GF-D8 (cell line): ENCODE measurements at places on chromosomes 5 and 9.

DNA sequence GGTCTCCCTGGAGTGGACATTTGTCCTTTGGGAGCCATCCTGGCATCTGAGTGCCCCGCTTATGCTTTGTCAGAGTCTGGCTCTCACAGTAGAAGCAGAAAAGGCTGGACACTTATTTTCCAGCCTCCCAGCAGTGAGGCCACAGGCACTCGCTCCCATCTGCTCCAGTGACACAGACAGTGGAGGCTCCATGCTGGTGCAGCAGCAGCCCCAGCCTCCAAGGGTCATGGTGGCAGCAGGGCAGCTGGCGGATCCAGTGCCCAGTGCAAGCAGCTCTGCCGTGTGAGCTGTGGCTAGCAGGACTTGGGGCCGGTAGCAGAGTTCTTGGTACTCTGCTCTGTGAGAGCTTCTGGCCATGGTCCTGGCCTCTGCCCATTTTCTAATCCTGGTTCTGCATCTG is 157.3 kb upstream of the ALDH1B1 start:
- no peak for DNase-seq

- DNase-seq: no peak
Observed at GRCh38 chr9:133953976-133954709, 38.0 kb downstream of the VAV2 start.

DNA sequence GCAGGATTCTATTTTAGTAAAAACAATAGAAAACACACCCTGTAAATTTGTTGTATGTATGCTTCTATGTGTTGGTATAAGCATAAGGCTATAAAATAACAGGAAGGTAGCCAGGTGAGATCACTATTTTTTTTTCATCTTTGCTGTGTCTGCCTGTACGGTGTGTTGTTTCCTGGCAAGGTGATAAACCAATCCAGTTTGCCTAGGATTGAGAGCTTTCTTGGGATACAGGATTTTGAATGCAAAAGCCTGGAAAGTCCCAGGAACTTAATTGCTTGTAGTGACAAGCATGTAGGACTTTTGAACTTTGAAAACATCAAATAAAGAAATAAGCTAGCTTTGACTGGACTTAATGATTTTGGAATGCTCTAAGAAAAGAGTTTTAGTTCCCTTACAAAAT is 83.3 kb upstream of the RORB start:
- DNase-seq: no peak

DNA sequence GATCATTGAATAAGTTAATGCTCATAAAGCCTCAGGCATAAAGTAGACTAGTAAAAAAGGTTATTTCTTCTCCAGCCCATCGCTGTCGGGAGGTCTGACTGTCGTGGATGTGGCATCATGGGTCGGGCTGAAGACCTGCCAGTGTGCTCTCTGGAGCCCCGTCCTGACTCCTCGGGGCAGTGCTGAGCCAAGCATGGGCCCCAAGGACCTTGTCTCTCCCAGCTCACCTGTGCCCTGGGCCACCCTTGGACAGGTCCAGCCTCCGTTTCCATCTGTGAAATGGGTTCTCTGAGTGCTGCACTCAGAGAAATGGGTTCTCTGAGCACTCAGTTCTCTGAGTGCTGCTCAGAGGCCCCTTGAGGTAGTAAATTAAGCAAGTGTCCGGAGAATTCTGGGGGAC is 269.0 kb downstream of the GADD45G start:
- no peak for DNase-seq

GRCh38 chr5:165272436-165272835 is 1767.0 kb downstream of the MAT2B start:
- no peak for DNase-seq

DNA sequence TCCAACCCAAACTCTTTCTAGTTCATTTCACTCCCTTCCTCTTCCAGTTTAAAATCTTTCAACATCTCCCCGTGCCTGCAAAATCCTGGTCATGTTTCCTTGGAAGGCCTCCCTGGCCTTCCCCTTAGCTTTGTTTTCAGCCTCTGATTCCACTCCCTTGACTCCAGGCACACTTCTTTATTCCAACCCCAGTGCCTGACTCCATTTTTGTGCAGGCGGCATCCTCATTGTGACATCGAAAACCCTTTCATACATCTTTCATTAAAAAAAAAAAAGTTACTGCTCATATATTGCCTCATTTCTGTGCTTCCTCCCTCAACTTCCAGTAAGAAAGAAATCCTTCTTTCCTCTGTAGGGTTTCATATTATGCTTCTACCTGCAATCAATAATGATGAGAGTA is 7.1 kb upstream of the TNFSF8 start:
- DNase-seq: no peak

- DNase-seq: no peak
Observed at GRCh38 chr9:123395689-123396511, 39.9 kb downstream of the CRB2 start.

DNA sequence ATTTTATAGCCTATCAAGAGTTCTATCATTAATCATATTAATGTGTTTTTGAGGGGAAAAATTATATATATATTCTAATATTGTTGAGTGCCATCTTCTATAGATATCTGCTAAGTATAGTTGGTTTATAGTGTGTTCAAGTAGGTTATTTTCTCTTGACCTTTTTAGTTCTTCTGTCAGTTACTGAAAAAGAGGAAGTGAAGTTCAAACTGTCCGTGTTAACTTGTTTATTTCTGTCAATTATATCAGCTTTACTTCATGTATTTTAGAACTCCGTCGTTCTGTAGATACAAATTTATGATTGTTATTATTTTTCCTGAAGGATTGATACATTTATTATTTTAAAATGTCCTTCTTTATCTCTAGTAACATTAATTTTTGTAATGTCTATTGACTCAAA is 1209.1 kb downstream of the CDH12 start:
- no peak for DNase-seq

- no peak for DNase-seq
Observed at GRCh38 chr9:34246453-34246852, 67.6 kb downstream of the UBAP1 start.

DNA sequence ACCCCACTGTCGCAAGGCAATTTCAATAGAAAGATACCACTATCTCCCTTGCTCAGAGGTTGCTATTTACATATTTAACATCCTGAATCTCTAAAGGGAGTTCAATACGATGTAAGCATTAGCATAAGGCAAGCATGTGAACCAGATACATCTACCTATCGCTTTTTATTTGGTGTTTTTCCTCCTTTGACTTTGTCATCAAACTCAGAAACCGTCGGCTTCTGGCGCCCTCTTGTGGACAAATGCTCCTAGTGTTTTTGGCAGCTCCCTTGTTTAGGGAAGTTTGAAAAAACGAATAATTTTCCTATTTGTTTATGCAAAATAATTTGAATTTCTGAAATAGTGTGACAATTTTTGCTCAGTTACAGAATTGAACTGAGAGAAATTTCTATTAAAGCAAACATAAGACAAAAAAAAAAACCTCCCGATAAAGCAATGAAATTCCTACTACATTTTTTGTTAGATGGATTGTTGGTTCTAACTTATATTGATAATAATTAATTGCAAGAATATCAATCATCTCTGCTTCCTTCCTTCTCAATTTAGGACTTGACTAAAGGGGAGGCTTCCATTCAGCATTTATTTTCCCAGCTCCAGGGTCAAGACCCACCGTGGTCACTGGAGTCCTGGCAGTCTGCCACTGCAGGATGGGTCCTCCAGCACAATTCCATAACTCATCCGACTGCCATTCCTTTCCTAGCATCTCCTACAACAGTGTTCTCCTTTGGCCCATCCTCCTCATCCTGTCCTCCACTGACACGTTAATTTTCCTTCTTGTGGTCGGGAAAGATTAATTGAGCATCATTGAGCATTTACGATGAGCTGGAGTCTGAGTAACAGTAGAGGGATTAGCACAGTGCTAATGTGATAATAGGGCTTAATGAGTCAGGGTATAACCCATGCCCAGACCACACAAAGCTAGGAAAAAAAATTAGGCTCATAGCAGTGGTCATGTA is 131.8 kb upstream of the CHD1 start:
- no peak for DNase-seq

- DNase-seq: no peak
Observed at GRCh38 chr5:119336845-119337580, 18.8 kb upstream of the TNFAIP8 start.

DNA sequence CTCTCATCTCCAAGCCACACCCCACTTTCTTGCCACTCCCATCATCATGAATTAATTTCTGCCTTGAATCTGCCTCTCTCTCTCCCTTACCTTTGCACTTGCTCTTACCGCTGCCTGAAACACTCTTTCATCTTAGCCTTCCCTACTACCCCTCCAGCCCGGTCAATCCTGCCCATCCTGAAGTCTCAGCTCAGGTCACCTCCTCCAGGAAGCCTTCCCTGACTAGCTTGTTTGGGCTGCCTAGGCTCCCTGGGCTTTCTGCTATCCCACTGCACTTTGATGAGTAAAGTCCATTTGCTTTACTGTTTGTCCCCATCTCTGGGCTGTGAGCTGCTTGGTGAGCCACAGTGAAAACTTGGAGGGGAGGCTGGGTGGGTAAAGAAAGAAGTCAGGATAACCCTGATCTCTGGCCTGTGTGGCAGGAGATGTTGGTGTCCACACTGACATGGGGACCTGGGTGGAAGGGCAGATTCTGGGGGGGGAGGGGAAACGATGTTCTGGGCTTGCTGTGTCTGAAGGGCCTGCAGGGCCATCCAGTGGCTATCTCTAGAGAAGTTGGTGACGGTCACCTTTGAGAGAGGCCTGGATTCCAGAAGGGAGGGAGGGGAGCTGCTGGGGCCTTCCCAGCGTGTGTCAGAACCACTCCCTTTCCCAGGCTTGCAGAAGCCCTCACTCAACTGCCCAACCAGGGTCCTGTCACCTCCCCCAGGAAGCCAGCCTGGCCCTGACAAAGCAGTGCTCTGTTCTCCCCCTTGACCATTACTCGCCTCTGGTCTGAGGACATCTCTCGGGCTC is 75.0 kb upstream of the DAB2IP start:
- DNase-seq: no peak

GRCh38 chr9:93295456-93296076 is 111.6 kb downstream of the WNK2 start:
- DNase-seq: no peak

- no peak for DNase-seq
Observed at GRCh38 chr9:80233102-80233843, 661.5 kb downstream of the TLE4 start.

GRCh38 chr5:89418407-89419085 is 535.6 kb upstream of the MEF2C start:
- no peak for DNase-seq

GRCh38 chr5:117131048-117131679 is 556.5 kb upstream of the SEMA6A start:
- DNase-seq: no peak

GRCh38 chr9:3894772-3895171 is 369.0 kb upstream of the RFX3 start:
- DNase-seq: no peak

- DNase-seq: no peak
Observed at GRCh38 chr5:89729623-89730301, 679.8 kb downstream of the CETN3 start.

- DNase-seq: no peak
Observed at GRCh38 chr9:16319646-16320045, 550.8 kb downstream of the BNC2 start.

- no peak for DNase-seq
Observed at GRCh38 chr9:10661994-10662393, 49.2 kb upstream of the PTPRD start.

DNA sequence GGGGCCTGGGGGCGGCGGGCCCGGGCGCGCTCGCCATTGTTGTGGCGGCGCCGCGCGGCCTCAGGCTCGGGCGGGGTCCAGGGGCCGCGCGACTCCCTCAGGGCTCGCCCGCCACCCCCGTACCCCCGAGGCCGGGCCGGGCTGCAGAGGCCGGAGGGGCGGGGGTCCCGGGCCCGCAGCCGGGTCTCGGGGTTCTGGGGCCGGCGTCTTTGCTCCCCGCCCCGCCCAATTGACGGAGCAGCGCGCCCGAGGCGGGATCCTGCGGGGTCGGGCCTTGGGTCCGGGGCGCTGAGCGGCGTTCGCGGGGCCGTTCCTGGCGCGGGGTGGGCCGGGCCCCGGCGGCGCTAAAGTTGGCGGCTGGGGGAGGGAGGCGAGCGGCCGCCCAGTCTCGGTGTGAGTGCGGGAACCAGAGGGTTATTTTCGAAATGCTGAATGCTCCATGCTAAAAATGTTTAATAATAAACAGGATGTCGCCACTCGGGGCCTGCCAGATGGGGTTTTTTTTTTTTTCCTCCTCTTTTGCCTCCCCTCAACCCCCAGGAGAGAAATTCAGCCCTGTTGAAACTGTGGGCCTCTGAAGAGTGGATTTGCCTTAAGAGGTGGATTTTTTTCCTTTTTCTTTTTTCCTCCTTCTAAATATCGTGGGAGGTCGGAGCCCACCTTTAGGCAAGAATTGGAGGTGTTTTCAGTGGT is 724 bp downstream of the PRRC2B start:
- DNase-seq: no peak

DNA sequence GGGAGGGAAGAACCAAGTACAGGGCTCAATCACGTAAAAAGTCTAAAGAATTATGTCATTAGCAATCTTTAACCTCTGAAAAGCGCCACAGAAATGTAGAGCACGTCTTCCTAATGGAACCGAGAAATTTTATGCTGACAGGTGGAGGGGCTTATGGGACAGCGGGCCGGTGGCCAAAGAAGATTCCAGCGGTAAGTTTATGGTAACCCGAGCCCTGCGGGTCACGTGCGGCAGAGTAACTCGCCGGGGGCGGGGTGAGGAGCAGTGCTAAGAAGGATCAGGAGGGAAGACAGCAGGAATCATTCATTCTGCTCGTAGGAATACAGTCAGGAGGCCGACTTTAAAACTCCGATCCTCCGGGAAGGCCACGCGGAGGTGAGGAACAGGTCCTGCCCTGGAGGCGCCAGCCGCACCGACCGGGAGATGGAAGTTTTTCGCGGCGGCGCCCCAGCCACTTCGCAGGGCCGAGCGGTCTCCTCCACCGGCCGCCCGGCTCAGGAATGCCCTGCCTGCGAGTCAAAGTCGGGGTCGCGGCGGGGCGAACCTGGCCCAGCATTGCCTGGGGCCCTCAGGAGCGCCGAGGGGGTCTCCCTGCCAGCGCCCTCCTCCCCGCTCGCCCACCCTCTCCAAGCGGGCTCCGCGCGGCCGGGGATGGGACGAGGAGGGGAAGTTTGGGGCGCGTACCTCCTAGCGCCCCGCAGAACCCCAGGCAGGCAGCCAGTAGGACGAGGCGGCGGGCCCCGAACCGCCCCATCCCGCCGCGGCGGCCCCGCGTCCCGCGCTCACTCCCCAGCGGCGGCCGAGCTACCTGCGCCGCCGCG is 101.8 kb downstream of the ESM1 start:
- no peak for DNase-seq

GRCh38 chr9:75892216-75892911 is 1.9 kb downstream of the PCSK5 start:
- no peak for DNase-seq

GRCh38 chr5:132283423-132284043 is 10.7 kb upstream of the SLC22A4 start:
- DNase-seq: no peak

- DNase-seq: no peak
Observed at GRCh38 chr5:108046955-108047670, 334.8 kb downstream of the FBXL17 start.

- DNase-seq: no peak
Observed at GRCh38 chr5:31471916-31472315, 60.0 kb downstream of the DROSHA start.
